ENCODE measurements at places on chromosomes 7 and 10.

DNA sequence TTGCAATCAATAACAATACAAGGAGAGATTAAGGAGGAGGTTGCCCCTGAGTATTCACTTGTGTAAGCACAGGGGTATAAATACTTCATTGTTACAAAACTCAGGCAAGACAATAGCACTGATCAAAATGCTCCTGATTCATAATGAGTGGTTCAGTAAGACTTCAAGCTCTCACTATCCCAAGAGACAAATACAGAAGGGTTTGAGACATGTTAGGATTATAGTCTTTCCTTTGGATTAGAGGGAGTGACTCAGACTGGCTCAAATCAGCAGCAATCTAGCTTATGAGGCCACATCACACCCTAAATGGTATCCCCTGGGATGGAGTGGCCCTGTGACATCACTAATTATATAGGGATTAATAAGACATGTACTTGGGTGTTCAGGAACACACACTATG lies 167.2 kb upstream of the HGF start:
- DNase-seq = no peak

- DNase-seq = peak; percentile 27
Measured at GRCh38 chr7:151404216-151405011, 5.4 kb downstream of the WDR86 start.

- DNase-seq = no peak
Measured at GRCh38 chr7:101905203-101905865, 87.9 kb downstream of the CUX1 start.

GRCh38 chr10:12158111-12158510 lies 28.6 kb downstream of the SEC61A2 start:
- no peak for DNase-seq

GRCh38 chr7:1241258-1241602 lies 8.6 kb downstream of the UNCX start:
- DNase-seq = no peak

DNA sequence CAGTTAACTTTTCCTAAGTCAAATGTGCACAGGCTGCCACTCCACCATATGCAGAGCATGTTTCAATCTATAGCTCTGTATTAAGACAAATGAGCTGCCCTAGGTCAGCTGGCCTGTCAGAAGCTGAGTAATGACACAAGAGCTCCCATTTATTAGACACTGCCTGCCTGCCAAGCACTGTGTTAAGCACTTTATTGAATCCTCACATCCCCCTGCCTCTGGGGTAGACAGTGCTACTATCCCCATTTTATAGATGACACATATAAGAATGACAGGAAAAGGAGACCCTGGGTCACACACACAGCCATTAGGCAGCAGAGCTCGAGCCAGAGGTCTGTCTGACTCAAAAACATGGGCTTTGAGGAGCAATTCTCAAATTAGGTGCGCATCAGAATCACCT lies 179.8 kb upstream of the PDE1C start:
- DNase-seq = no peak

DNA sequence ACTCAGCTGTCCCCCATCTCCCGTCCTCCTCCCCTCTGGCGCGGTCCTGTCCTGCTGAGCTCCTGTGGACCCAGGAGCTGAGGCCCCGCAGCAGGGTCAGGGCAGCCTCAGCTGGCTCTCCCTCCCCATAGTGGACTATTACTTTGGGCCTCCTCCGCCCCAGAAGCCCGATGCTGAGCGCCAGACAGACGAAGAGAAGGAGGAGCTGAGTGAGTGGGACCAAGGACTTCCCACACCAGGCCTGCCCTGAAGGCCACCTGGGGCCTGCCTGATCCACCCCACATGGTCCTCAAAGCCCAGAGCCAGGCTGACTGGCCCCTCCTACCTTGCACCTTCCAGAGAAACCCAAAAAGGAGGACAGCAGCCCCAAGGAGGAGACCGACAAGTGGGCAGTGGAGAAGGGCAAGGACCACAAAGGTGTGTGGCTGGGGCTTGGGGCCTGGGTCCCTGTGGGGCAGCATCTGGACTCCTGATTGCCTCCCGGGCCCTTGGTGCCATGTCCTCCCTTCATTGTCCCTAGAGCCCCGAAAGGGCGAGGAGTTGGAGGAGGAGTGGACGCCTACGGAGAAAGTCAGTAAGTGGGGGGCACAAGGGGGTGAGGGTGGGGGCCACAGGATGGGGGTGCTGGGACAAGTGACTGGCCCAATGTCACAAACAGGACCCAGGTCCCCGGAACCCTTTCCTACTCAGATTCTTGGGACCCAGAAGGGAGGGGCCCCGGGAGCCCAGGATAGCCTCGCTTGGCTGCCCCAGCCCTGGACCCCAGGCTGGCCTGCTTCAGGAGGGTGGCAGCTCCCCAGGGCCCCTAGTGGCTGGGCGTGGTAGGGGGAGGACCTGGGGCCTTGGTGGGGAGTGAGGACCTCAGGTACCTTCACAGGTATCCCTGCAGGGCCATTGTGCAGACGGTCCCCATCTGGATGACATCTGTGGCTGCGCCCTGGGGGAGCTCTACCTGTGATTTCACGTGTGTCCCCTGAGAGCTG lies 4.9 kb downstream of the AEBP1 start:
- no peak for DNase-seq

GRCh38 chr7:102934701-102935100 lies 21.9 kb downstream of the LRRC17 start:
- no peak for DNase-seq

DNA sequence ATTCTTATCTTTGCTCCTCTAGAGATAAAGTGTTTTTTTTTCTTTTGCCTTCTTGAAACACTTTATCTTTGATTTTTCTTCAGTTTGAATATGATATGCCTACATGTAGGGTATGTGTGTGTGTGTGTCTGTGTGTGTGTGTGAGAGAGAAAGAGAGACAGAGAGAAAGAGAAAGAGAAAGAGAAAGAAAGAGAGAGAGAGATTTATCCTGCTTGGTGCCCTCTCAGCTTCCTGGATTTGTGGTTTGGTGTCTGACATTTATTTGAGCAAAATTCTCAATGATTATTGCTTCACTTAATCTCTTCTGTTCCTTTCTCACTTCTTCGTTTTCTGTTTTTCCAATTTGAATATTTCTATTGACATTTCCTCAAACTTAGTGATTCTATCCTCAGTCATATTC lies 60.3 kb downstream of the RAB18 start:
- DNase-seq = peak; percentile 2

DNA sequence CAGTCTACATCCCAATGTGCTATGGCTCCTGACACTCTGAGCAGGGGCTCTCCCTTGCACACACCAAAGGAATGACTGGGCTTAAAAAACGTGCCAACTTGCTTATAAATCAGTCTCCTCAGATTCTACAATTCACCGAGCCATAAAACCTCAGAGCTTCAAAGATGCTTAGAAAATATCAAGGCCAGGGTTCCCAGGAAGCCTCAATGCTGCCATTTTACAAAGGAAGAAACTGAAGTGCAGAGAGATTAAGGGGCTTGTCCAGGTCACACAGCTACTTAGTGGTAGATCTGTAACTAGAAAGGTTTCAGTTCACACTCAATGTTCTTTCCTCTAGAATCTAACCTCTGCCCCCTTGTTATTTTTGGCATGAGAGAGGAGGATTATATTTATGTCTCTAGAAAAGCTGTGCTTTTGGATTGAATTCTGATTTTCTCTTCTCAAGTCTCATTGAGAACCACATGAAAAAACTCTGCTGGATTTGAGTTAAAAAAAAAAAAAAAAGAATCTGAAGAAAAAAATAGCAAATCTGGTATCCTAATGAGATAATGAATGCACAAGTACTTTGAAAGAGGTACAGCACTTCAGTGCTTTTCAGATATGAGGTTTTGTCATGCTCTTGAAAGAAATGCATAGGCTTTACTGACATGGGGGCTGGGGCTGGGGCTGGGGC lies 22.3 kb upstream of the TSPAN33 start:
- no peak for DNase-seq

- DNase-seq = no peak
Measured at GRCh38 chr7:108026116-108026515, 23.2 kb upstream of the LAMB1 start.
